Right lung (tissue), 10 donors: ENCODE measurements at places on chromosomes 3 and 15.

DNA sequence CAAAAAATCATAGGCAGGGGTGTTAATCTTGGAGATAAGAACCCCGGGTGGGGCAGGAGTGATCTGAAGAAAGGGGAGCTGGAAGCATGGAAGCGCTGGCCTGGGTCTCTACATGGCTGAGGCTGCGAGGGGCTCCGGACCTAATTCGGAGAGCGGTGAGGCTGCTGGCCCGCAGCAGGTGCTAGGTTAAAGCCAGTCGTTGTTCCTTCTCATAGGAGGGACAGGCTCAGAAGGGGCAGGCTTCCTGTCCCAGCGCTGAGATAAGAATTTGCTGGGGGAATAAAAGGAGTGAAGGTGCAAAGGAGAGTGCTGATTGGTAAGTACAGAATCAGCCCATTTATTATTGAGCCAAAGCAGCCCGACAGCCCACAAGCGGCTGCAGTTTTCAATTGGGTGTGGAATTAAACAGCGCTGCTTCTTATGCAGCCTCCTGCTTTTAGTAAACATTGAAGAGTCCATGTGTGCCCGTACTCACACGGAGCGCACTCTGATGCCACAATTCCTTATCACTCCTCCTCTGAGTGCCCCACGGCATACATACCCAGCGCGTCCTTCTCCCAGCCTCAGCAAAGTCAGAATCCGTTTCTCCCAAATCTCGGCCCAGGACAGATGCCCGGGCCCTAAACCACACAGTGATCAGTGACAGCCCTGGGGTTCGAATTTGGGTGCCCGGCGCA, 17.1 kb downstream of the CHST13 start:
- DNase-seq, result no peak

DNA sequence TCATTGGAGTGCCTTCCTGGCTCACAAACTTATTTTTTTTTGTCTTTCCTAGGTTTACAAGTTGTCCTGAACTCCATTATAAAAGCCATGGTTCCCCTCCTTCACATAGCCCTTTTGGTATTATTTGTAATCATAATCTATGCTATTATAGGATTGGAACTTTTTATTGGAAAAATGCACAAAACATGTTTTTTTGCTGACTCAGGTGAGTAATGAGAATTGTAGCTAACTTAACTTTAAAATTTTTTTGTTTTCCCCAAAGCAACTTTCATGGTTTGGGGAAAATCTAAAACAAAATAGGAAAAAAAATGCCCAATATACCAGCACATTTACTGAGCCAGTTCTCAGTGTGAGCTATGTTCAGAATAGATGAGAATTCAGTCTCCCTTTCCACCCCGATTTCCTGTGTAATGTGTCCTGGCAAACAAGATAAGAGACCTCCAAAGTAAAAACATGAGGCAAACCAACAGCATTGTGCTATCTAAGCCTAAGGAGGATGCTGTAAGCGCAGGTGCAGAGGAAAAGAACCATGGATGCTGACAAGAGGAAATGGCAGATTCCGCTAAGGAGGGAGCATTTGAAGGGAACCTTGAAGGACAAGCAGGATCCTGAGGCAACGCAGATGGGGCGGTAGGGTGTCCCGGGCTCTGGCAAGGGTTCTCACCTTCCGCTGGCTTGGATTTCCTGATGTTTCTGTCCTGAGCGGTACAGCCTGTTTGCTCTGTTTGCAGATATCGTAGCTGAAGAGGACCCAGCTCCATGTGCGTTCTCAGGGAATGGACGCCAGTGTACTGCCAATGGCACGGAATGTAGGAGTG, 171.4 kb downstream of the CACNA1D start:
- DNase-seq, result no peak

DNA sequence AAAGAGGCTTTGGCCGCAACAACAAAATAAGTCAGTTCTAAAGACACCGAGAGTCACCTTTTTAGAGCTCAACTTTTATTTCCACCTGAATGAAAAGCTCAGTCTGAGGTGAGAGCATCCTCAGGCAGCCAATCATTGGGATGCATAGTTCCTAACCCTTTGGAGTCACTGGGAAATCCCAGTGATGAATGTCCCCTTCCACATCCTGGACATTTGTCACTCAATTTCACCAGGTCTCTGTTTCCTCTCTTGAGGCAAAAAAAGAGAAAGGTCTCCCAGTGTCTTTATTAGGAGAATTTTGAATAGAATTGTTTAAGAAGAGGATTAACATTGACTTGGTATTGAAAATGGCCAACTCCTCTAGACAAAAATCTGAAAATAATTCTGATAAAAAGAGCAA, 137.5 kb upstream of the SPRED1 start:
- DNase-seq, result no peak

DNA sequence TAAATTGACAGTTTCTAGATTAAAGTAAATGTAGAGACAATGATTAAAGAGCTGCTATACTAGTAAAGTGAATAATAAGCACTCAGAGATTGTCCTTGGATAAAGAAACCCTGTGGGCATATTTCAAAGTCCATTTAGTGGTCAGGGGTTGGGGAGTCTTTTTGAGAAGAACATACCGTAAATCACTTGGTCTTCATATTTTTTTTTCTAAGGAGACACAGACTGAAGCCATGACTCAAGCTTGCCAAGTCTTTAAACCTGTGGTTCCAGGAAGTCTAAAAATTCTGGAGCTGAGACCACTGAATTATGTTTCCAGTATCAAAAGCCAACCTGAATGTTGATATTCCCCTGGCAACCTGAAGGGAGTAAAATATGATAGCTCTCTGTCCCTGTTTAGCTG, 171.0 kb downstream of the TPRG1 start:
- no peak for DNase-seq

DNA sequence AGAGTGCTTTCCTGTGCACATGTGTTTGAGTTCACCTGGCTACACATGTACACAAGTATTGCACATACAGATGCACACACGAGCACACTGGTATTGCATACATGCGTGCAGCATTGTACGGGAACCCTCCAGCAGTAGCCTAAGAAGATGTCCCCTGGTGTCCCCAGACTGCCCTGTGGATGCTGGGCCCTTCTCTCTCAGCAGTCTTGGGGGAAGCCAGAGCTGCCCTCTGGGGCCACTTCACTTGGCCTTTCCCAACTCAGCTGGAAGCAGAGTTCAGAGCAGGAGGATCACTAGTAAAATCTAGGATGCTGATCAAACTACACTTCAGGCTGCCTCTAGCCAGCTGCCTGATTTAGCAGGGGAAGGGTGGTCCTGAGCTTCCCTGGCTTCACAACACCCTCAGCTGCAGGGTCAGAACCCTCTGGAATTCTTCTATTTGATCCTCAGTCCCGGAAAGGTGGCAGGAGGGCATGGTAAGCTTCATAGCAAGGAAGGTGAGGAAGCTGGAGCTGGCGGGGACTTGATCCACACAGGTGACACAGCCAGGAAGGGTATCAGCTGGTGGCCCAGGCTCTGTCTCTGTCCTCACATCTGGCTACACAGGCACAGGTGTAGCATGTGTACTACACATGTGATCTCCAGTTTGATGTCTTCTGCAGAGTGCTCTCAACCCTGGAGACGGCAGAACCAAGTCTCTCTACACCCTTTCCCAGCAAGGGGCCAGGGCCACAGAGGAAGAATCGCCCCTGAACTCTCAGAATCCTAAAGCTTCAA, 36.5 kb downstream of the KLF15 start:
- DNase-seq, result no peak

DNA sequence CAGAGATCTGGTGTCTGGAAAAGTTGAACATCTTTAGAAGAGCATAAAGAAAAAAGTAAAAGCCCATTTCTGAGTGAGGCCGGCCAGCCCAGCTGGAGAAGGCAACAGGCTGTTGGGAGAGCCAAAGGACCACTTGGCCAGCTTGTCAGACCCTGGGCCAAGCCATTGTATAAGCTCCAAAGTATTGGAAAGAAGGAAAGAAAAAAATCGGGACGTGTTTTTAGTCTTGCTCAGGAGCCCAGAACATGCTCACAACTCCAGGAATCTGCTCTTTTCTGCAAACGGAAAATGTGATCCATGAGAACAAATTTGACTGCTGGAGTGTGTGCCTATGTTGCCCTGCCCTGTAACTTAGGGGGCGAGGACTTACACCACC, 10.4 kb upstream of the CLPX start:
- no peak for DNase-seq

DNA sequence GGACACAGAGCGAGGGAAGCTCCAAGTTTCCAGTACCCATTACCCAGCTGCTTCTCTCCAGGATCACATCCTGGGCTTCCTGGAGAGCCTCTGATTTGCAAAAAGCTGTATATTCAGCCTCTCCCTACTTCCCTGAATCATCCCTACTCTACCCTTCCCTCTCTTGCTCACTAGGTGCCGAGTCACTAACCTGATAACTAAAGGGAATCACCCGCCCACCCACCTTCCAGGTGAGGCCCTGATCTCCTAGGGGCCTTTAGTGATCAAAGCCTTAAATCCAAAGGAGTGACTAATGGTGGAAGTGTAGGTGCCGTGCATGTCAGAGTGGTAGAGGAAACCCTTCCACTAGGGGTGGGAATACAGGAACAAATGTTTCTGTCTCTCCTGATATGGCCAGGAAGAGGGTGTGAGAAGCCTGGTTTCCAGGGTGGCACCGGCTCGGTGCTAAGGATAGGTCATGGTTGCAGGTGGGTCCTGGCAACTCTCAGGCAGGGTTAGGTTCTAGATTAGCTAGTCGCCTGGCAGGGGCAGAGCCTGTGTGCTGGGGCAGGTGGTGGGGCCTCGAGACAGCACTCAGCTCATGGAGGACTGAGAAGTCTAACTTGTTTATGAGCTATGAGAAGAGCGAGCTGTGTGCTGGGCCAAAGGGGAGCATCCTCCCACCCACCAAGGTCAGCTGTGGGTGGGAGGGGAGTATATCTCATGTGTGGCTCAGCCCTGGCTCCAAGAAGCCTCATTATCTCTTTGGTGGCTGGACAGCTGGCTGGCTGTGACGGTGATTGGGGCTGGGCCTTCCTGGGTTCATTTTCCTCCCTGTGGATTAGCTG, 10.1 kb downstream of the SEMA7A start:
- no peak for DNase-seq
